ENCODE measurements at places on chromosomes 1 and 21.
A peak's percentile ranks its signal among the peaks of the same experiment; 100 is the strongest.

GRCh38 chr1:82858031-82858430, 1057.3 kb downstream of the ADGRL2 start:
- peak; percentile 20 for DNase-seq

DNA sequence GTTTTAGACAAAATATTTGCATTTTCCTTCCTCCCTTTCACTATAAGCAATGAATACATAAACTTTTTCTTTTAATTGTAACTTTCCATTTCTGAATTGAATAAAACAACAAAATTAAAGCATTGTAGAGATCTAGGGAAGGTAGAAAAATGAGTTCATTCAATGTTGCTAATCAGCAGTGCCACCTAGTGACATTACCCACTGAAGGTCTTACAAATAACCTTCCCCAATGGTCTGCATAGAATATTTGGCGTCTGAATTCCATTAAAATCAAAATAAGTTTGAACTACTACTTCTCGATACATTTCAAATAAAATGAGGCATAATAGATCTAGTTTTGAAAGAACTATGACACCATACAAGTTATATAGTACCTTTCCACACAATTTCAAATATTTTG, 19.6 kb downstream of the FH start:
- peak; percentile 67 for DNase-seq

DNA sequence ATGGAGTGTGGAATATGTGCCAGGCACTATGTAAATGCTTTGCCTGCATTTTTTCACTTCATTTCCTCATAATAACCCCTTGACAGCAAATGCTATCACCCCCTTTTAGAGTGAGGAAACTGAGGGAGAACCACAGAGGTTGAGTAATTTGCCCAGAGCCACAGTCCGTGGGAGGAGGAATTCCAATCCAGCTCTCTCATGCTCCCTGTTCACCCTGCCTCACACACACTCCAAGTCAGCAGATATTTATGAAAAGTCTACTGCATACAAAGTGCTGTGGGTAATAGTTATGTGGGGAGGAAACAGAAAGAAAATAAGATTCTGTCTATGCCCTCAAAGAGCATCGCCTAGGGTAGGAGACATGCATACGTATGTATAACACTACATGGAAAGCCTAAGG, 30.9 kb upstream of the RBM15 start:
- DNase-seq, result peak; percentile 80

DNA sequence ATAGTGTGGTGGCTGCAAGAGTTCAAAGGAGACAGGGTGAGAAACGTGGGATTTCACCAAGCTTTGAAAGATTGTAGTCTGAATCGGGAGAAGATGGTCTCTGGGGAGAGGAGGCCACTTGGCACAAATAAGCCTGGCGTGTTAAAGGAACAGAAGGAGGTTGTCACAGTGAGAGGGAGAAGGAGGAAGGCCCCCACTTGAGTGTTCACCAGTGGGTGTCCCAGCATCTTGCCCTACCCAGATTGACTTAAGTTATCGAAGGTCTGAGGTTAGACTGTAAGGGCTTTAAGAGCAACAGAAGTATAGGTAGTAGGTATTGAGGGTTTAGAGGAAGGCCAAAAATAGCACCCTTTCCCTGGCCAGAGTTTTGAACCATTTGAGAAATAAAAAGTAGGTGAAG, 48.0 kb downstream of the BACH1 start:
- DNase-seq, result no peak

- DNase-seq, result peak; percentile 57
Measured at GRCh38 chr1:55823541-55824250, 608.5 kb upstream of the USP24 start.
